ENCODE measurements at places on chromosomes 16 and 17.

GRCh38 chr16:3186946-3187690, 886 bp upstream of the OR1F1 start:
- no peak for DNase-seq

GRCh38 chr16:55289353-55289752, 34.6 kb upstream of the IRX6 start:
- no peak for DNase-seq

- no peak for DNase-seq
These were observed 141.1 kb downstream of the RGS9 start for GRCh38 chr17:65278050-65278819.

- no peak for DNase-seq
These were observed 32.9 kb downstream of the SRCIN1 start for GRCh38 chr17:38572669-38573365.
